ENCODE measurements at places on chromosomes 7 and 10. TPM values are rescaled to one million over a fixed set of nuclear protein-coding genes. Genes with fewer than 3 reads are reported as not detected.

MTERF1 gene
- 14.2 TPM for total RNA-seq

DNA sequence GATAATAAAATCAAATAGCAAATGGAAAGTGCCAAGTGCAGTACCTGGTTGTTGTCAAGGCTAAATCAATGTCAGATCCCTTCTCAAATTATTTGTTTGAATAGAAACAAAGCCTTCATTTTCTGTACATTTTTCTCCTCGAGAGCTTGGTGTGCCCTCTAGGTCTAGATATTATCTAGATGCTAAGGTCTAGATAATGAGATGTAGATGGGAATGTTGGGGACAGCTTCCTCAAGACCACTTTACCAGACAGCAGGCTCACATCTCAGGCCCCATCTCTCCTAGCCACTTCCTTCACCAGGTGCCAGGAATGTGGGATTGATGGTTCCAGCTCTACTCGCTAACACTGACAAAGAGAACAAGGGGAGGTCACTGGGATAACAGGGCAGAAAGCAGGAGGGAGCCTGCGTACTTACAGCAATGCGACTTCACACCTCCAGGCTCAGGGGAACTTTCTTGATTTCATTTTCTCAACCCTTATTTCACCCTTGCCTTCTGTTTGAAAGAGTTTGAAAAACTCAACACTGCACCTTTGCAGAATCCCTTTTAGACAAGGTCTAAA is 451.4 kb upstream of the VSTM2A start:
- no peaks in the 10 kb centered on the region for H3K36me3 ChIP-seq
- DNase-seq, result no peak
- no peak overlapping the region for H3K4me3 ChIP-seq
- H3K27ac ChIP-seq, result no peak overlapping the region

PRR15 gene
- not detected for total RNA-seq

DNA sequence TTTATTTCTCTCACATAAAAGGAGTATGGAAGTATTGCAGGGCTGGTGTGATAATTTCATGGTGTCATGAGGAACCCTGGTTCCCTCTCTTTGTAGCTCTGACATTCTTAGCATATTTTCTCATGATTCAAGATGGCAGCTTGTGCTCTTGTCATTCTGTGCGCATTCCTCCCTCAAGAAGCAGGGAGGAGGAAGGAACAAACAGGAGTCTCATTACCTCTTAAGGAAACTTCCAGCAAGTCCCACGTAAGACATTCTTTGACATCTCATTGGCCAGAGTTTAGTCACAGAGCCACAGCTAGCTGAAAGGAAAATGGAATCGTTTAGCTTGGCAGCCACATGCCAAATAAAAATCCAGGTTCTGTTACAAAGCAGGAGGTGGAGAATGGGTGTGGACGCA is 546.8 kb downstream of the LRMDA start:
- no peaks in the 10 kb centered on the region for H3K36me3 ChIP-seq
- no peak overlapping the region for H3K27ac ChIP-seq
- H3K27me3 ChIP-seq, result no peaks in the 10 kb centered on the region
- no peak overlapping the region for H3K4me3 ChIP-seq
- no peaks in the 10 kb centered on the region for H3K4me1 ChIP-seq

- no peaks in the 10 kb centered on the region for H3K4me1 ChIP-seq
- DNase-seq, result no peak
- no peak overlapping the region for H3K27ac ChIP-seq
- no peaks in the 10 kb centered on the region for H3K36me3 ChIP-seq
- H3K27me3 ChIP-seq, result no peaks in the 10 kb centered on the region
Measured at GRCh38 chr10:21314111-21314626, 211.3 kb downstream of the SKIDA1 start.

DNTT gene
- not detected for total RNA-seq

DNA sequence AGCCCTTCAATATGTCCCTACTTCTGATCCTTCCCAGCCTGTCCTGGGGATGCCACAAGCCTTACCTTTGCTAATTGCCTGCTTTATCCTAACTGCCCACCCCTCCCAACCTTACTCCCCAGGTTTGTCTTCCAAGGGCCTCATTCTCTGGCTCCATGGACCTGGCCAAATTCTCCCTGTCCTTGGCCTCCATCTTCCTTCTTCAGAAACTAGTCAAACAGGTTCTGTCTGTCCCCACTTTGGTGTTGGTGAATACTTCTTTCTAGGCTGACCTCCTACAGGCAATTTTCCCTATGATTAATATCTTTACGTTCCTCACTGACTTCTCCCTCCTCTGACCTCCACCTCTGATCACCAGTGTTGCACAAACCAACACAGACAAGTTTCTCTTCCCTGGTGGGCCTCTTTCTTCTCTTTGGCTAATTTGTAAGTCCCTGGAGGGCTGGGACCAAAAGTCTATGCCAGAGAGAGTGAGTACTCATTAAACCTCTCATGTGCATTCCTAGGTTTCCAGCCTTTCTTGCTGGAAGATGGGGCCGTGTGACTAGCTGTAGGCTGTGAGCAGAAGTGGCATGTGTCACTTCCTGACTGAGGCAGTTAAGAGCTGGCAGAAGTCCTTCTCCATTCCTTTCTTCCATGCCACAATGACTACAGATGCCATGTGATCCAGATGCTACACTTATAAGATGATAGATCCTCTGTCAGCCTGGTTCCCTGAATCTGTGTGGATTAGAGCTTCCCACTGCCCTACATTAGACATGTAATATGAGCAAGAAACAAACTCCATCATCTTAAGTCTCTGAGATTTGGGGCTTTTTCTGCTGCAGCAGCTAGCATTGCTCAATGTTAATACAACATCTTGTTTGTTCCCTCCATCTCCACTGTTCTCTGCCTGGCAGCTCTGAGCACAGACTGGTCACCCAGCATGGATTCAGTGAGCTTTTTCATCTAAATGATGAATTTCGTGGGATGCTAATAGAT is 382.7 kb downstream of the RPS24 start:
- no peaks in the 10 kb centered on the region for H3K4me1 ChIP-seq
- no peak for DNase-seq
- H3K27me3 ChIP-seq, result peaks cover under 1% of the 10 kb centered on the region
- H3K4me3 ChIP-seq, result no peak overlapping the region
- no peaks in the 10 kb centered on the region for H3K36me3 ChIP-seq

DNA sequence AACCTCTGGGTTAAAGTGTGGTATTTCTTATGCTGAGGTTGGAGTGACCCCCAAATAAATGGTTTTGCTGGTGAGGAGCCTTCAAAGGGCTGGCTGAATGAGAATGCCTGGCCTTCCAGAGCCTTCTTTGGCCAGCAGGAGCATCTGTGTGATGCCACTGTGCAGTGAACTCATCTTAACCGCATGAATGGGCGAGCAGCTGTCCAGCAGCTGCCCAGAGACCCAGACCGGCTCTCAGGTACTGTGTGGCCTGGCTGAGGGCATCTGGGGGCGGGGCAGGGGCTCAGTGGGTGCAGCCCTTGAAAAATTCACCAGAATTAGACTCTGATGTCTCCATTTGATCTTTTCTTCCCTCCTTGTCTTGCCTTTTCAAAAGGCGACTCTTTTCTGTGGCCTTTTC is 59.0 kb downstream of the SYPL1 start:
- DNase-seq, result no peak
- H3K4me3 ChIP-seq, result no peak overlapping the region

HGF gene
- total RNA-seq, result not detected

- DNase-seq, result no peak
Measured at GRCh38 chr7:2013381-2014311, 219.1 kb downstream of the MAD1L1 start.

LIPJ gene
- not detected for total RNA-seq

LRRC4 gene
- total RNA-seq, result 0.74 TPM

DNA sequence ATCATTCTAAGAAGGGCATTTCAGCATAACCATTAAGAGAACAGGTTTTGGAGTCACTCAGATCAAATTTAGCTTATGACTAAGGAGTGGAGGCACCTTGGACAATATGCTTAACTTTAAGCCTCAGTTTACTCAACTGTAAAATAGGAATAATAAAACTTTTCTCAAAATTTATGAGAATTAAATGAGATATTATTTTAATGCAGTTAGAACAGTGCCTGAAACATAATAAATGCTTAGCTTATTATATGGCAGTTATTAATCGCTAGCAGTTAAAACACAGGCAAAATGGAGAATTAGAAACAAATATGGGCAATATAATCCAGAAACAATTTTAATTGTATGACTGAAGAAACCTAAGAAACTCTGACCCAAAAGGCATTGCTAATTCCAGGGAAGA is 2.9 kb upstream of the AUTS2 start:
- H3K27me3 ChIP-seq, result peaks cover 22% of the 10 kb centered on the region
- H3K4me1 ChIP-seq, result peaks cover 12% of the 10 kb centered on the region
- H3K36me3 ChIP-seq, result no peaks in the 10 kb centered on the region
- H3K27ac ChIP-seq, result no peak overlapping the region
- no peak overlapping the region for H3K4me3 ChIP-seq
- no peak for DNase-seq
